ENCODE measurements at places on chromosomes 4 and X.

GRCh38 chrX:137749246-137749645, 183.3 kb downstream of the ZIC3 start:
- DNase-seq: no peak

GRCh38 chr4:123037804-123038203, 115.4 kb upstream of the NUDT6 start:
- DNase-seq: no peak

GRCh38 chr4:37827030-37827685, 672 bp downstream of the PGM2 start:
- DNase-seq: no peak

- DNase-seq: no peak
Observed at GRCh38 chr4:181958446-181958845, 284.8 kb upstream of the TENM3 start.

GRCh38 chrX:37653397-37654085, 32.0 kb upstream of the XK start:
- DNase-seq: no peak

GRCh38 chr4:188918787-188919186, 779.5 kb downstream of the TRIML1 start:
- no peak for DNase-seq

DNA sequence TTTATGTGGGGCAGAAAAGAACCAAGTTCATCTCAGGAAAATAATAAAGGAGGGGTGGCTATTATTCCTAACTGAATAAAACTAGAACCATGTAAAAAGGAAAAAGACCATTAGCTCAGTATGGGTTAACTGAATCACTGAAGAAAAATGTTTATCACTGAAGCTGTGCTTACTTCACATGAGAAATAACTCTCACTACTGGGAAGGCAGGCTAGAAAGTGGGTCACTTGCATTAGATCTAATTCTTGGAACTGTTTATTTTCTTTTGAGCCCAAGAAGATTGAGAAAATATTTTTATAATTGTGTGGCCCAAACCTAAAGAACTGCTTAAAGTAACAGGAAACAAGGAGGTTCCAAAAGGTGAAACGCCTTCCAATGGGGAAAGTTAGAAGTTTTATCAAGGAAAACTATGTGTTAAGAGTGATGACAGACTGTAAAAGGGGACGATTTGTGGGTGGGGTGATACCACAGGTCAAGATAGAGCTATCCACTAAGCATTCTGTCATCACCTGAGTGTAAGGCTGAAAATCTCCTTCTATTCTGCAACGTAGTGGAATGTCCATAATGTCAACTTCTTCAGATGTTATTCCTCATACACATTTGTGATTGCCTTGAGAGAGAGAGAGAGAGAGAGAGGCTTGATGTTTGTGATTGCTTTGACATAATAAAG, 1083.5 kb downstream of the PCDH7 start:
- no peak for DNase-seq
